ENCODE measurements at places on chromosomes 2 and 18.
A peak's percentile ranks its signal among the peaks of the same experiment; 100 is the strongest.

DNA sequence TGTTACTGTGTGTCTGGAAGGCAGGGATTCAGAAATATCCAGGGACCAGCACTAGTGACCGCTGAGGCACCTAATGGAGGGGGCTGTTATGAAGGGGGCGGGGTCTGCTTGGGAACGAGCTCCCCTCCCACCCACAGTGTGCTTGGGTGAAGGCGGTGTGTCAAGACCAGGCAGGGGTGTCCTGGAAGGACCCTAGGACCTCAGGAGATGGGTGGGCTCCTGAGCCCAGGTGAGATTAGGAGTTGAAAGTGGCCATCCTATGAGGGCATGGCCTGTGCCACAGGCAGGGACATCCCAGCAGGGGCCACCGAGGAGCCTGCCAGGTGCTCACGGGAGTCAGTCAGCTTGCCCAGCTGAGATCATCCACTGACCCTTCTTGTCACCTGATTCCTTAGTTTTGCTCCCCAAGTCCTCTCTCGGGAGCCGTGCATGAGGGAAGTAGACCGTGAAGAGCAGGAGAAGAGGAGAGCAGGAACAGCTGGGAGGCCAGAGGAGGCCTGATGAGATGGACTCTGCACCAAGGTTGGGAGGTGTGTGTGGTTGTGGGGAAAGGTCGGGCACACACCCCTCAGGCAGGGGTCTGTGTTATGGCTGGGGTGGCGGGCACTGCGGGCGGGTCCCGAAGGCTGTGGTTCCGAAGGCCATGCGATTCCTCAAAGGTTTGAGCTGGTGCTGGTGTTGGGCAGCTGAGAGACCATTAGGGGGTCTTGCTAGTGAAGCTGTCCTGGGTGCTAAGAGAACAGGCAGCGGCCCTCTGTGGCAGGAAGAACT lies 180.9 kb upstream of the HS6ST1 start:
- DNase-seq, result no peak

DNA sequence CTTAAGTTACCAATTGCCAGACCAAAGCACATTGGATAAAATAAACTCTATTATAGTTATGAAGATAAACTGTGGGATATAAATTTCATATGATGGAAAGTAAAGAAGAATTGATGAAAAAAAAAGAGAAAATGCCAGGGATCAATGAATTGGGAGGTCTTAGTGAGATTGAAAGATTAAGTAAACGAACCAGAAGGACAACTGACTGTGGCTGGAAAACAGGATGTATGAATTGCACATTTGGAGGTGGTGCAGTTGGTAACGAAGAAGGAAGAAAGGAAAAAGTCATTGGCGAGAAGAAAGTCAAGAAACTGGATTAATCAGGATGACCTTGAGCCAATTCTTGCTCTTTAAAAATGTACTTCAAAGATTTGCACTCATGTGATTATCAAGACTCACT lies 166.7 kb downstream of the NCK2 start:
- DNase-seq, result no peak

DNA sequence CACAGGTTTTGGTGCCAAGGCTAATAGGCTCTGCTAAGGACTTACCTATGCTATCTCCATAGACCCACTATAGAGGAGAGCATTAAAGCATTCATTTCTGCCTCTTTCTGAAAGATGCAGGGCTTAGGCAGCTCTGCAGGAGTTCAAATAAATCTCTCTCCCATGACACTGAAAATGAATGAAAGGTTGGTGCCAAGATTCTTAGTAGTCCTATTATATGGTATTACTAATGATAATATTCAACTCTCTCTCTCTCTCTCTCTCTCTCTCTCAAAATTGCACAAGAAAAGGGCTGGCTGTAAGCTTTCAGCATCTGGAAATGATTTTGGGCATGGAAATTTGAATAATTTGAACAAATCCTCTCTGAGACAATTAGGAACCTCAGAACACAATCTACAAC lies 433.7 kb downstream of the MBD2 start:
- DNase-seq, result peak; percentile 24

DNA sequence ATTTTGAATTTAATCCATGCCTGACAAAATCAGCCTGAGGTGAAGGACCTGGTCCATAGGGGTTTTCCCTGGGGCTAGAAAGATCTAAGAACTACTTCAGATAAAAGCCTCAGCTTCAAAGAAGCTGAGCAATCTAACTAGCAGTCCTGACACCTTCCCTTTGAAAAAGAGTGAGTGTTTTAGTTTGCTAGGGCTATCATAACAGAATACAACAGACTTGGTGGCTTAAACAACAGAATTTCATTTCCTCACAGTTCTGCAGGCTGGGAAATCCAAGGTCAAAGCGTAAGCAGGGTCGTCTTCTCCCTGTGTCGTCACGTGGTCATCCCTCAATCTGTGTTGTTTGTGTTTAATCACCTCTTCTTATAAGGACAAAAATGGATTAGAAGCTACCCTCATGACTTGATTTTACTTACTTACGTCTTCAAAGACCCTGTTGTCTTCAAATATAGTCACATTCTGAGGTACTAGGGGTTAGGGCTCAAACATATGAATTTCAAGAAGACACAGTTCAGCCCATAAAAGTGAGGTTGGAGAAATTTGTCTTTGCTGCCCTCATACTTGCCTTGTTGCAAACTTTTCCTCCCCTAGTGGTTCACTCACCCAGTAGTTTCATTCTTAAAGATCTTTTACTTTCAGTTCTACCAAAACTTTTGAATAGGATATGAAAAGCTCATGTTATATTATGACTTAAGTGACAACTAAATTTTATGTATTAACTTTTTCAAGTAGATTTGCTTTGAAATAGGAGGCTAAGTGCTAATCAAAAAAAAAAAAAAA lies 673.8 kb downstream of the ARHGAP15 start:
- DNase-seq, result no peak

DNA sequence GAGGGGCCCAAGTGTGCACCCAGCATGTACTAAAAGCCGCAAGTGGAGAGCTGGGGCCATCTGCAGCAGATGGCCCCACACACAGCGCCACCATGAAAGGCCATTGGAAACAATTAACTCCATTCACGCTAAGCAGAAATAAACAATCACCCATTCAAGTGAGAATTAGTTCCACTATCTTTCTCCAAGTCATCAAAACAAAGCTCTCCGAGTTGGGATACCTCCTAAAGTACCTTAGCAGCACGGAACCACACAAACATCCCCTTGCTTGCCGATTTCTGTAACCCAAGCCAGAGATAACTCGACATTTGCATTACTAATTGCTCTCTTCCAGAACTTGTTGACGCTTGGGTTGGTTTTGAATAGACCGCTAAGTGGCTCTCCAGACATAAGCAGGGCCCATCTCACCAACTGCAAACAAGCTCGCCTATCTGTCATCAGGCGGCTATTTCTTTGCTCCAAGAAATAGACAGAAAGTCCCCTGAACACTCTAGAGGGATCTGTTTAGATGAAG lies 840.6 kb upstream of the SALL3 start:
- DNase-seq, result no peak

GRCh38 chr2:39567507-39567906 lies 98.2 kb upstream of the TMEM178A start:
- DNase-seq, result no peak

GRCh38 chr2:201235860-201236811 lies 24.2 kb upstream of the CASP8 start:
- peak; percentile 80 for DNase-seq

- no peak for DNase-seq
Observed at GRCh38 chr2:224016963-224017362, 22.1 kb downstream of the SERPINE2 start.

GRCh38 chr2:211468877-211469663 lies 912.7 kb downstream of the CPS1 start:
- no peak for DNase-seq
